ENCODE measurements at places on chromosomes 13 and 19.

GRCh38 chr13:68030152-68030809 lies 800.1 kb upstream of the PCDH9 start:
- DNase-seq: no peak

DNA sequence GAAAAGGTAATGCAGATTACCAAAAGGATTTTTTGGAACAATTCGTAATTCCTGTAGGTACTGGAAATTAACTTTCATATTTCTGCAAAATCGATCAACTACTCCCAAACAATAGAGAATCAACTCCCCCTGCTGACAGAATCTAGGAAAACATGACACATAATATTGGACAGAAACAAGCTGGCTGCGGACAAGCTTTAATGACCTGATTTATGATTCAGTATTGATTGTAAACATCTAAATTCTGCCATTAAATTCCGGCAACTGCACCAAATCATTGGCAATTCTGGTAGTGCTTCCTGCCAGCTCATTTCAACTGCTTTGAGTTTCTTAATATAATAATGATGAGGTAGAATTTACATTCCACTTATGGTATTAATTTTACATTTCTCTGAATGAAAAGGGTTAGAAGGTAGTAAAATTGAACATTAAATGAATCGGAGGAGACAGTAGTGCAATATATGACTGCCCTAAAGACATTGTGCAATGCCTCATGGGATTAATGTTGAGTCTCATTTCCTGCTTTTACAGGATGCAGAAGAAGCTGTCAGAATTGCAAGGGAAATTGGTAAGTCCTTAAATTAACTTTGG lies 146.5 kb downstream of the PCCA start:
- DNase-seq: peak; percentile 67

DNA sequence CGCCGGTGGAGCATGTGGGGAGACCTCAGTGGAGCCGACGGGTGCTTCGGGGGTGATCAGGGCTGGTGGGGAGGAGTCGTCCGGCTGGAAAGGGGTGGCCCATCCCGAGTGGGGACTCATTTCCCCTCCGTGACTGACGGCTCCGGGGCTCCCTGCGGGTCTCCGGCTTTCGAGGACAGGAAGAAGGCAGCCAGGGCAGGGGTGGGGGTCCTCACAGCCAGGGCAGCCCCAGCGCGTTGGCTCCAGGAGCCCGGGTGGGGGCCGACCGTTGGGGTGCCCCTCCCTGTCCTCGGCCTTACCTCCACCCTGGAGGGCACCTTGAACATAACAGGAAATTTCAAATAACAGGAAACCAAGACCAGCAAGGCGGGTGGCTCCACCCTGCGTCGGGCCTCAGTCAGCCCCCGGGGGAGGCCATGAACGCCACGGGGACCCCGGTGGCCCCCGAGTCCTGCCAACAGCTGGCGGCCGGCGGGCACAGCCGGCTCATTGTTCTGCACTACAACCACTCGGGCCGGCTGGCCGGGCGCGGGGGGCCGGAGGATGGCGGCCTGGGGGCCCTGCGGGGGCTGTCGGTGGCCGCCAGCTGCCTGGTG lies at the start of gene S1PR4:
Gene S1PR4, plus strand, starts transcription at position 393 of the 596 bp plus-strand sequence. Its CDS starts 24 bp downstream, at position 417.
- peak; percentile 81 for DNase-seq

DNA sequence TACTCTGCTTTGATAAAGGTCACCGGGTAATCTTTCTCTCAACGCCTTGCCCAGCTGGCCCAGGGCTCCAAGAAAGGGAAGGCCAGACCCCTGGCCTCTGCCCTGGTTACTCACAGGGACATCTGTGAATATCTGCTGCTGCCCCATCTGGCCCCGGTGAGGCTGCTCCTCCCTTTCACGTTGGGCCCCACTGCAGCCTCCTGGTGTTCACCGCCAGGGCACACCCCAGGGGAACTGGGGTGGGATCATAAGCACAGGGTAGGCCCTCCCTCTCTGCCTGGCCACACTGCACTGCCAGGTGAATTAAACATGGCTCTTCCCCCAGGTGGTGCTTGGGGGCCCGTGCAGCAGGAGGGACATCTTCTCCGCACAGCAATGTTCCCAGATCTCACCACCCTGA lies 12.7 kb downstream of the LAIR1 start:
- DNase-seq: no peak

GRCh38 chr13:47546391-47547225 lies 454.5 kb downstream of the SUCLA2 start:
- DNase-seq: no peak

DNA sequence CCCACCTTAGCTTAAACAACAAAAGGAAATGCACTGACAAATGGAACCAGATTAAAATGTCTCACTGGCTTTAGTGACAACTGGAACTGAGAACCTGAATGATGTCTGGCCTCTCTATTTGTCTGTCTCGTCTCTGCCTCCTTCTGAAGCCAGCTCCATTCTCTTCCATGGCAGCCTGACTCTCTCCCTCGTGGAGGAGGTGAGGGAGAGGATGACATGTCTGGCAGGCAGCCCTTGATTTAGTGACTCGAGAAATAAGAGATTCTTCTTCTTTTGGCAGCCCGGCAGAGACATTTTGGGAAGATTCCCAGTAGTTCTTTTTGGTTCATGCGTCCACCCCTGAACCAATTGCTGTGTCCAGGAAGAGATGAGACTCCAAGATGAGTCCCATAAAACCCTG lies 131.7 kb downstream of the KLF5 start:
- no peak for DNase-seq

DNA sequence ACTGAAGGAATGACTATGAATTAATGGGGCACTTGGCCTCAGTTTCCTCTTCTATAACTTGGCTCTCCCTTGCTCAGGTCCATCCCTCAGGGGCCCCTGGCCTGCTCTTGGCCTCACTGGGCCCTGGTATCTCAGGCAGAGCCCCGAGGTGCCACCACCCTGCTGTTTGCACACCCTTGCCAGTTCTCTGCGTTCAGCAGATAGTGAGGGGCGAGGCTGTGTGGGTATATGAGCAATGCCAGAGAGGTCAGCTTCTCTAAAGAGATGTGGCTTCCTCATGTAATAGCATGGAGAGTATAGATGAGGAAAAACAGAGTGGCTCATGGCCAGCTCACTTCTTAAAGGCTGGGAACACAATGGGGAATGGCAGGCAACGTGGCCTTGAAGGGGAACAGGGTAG lies 76.1 kb downstream of the CYSLTR2 start:
- no peak for DNase-seq

GRCh38 chr13:71869274-71869673 lies 2.3 kb upstream of the DACH1 start:
- no peak for DNase-seq

DNA sequence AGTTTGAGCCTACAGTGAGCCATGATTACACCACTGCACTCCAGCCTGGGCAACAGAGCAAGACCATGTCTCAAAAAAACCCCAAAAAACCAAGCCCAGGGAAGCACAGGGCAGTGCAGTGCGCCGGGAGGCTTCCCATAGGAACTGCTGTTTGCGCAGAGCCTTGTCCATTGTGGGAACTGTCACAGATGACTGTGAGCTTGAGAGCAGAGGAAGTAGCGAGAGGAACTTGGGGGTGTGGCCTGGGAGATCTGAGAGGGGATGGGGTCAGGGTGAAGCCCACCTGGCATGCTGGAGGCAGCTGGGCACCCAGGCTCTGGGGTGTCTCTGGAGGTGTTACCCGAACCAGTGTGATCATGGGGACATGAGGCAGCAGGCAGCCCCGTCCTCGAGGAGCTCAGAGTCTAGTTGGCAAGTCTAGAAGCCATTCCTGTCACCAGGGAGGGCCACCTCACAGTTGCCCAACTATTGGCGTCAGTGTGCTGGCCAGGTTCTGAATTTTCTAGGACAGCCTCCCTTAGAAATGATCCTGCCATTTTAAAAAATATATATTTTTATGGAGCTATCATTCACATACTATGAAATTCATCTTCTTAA lies 10.4 kb downstream of the KDM4B start:
- DNase-seq: no peak

GRCh38 chr19:30647891-30648720 lies 275.9 kb downstream of the ZNF536 start:
- no peak for DNase-seq

DNA sequence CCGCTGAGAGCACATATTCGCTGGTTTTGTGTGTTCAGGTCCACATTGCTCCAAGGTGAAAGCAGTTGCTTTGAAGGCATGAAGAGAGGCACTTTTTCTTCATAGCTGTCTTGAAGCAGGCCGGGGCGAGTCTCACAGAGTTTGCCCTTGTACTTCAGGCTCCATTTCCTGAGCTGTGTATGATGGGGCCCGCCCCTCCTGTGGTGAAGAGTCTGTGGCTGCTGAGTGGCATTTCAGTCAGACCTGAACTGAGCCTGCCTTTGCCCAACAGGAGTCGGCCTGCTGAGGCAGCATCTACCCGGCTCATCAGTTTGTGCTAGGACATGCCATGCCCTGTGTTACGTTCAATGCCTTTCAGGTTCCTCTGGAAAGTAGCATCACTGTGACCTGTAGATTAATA lies 44.4 kb upstream of the C1QTNF9 start:
- DNase-seq: peak; percentile 80

DNA sequence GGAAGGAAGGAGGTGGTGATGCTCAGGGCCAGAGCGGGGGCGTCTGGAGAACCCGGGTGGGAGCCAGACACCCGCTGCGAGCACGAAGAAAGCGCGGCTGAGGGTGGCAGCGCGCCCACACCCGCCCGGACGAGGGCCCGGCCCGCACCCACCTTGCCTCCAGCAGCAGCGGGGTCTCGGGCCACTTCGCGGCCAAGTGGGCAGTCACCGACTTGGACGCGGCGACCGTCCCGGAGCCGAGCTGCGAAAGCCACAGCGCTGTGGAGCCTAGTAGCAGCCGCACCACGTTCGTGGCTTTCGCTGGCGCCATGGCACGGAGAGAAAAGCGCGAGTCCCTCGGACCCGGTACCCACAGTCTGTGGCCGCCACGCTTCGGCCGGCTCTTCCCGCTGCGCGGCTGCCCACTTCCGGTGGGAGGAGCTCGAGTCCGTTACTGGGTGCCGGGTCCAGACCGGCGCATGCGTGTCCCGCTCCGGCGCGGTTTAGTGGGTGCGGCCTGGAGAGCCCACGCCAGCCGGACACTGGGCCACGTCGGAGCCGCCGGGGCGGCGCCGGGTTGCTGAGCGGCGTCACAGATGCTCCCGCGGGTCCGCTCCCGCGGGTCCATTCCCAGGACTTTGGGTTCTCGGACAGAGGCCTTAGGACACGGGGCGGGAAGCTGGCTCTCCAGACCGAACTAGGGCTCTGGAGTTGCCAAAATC lies at the start of gene UGGT2:
Gene UGGT2, minus strand, starts transcription at position 399 of the 701 bp plus-strand sequence. Its CDS starts 89 bp downstream, at position 310.
- peak; percentile 69 for DNase-seq

GRCh38 chr13:106262886-106263285 lies 272.6 kb downstream of the EFNB2 start:
- DNase-seq: no peak

- no peak for DNase-seq
Measured at GRCh38 chr13:98984983-98985382, 7.1 kb upstream of the DOCK9 start.

DNA sequence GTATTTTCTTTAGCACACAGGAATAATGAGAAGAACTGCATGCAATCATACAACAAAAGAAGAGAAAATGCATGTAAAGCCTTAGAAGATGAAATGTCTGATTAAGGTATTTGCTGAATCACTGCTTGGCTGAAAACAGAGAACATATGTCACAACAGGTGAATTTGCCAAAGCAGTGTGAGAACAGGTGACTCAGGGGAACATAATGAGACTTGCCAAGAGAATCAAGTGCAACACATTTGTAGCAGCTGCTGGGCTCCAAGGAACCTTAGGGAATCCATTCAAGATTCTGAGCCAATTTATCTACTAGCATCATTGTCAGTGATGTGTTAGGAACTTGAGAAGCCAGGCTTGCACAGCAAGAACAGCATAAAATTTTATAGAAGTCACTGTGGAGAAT lies 273.1 kb downstream of the PCDH20 start:
- no peak for DNase-seq

DNA sequence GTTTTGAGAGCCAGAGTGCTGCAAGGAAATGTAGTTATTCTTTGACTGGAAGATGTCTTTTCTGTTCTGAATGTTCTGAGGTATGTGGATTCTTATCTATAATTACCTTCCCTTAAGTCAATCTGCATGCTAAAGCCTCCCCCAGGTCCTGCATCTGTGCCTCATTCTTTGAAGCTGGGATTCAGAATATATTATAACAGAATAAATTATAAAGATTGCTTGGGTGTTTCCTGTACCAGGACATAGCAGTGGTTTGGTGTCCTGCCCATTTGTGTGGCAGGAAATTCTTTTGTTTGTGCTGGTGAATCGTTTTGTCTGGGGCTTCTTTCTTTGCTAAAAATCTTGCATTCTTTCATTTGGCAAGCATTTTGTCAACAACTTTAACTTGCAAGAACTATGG lies 60.2 kb downstream of the ITGBL1 start:
- no peak for DNase-seq

- no peak for DNase-seq
Measured at GRCh38 chr13:41701676-41702075, 244.3 kb downstream of the RGCC start.

DNA sequence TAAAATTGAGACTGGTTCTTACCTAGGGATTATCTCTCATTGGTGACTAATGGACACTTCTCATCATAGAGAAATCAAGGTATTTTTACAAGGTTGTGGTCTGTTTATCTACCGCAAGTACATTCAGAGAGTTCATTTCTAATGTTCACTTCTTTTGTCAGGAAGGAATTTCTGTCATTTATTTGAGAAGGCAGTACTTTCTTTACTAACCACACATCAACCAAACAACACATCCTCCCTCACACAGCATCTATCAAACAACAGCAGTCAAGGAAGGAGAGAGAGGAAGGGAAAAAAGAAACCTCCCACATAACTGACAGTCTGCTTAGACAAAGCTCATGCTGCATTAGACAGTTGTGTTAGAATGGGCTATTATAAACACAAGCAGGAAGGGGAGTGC lies 182.3 kb upstream of the KLF12 start:
- no peak for DNase-seq

DNA sequence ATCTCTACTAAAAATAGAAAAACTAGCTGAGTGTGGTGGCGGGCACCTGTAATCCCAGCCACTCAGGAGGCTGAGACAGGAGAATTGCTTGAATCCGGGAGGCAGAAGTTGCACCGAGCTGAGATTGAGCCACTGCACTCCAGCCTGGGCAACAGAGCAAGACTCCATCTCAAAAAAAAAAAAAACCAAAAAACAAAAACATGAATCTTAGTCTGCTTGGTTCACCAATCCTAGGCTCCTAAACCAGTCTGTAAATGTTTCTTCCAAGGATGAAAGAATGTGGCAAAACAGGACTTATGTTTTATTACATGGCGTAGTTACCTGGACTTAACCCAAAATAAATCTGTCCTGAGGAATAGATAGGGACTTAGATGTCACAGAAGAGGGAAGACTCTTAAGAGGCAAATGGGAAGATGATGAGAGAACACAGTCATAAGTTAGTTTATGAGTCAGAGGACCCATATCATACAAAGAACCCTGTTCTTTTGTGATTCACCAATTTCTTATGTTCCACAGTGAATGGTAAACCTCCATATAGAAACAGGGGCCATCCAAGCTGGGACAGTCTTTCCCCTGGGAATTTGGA lies 6.9 kb upstream of the FBXL3 start:
- no peak for DNase-seq

GRCh38 chr19:6720369-6721137 lies at the start of gene C3:
TSS of gene C3 (minus strand) at chr19:6720650. CDS start at chr19:6720589, 61 bp downstream.
- DNase-seq: peak; percentile 53
